Retinal pigment epithelial cell (primary cell): ENCODE measurements at places on chromosomes 4 and X.
A peak's percentile ranks its signal among the peaks of the same experiment; 100 is the strongest.

- DNase-seq: no peak
Observed at GRCh38 chr4:4867375-4868039, 8.0 kb downstream of the MSX1 start.

GRCh38 chr4:68430337-68430736 lies 16.9 kb upstream of the TMPRSS11E start:
- DNase-seq: no peak

DNA sequence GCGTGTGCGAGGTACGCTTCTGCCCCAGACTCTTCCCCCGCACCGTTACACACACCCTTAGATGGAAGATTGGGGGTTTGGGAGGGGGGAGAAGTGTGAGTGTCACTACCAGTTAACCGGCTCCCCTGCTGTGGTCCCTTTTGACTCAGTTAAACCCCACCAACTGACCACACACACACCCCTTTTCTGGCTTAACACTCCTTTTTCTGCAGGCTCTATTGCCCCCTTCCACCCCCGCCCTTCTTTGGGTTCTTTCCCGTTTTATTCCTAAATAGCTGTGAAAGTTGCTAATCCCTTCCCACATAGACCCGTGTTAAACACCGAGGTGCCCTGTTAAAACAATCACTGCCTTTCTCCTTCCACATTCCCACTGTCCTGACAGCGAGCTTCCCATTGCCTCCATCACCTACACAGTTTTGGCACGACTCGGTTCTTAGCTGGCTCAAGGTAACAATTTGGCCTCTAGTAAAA lies 3.7 kb upstream of the NR3C2 start:
- no peak for DNase-seq

- no peak for DNase-seq
Observed at GRCh38 chrX:48924270-48924669, 5.4 kb upstream of the PIM2 start.

- DNase-seq: no peak
Observed at GRCh38 chrX:152465132-152465531, 14.0 kb upstream of the GABRA3 start.

GRCh38 chr4:130035391-130035790 lies 939.4 kb downstream of the C4orf33 start:
- no peak for DNase-seq

DNA sequence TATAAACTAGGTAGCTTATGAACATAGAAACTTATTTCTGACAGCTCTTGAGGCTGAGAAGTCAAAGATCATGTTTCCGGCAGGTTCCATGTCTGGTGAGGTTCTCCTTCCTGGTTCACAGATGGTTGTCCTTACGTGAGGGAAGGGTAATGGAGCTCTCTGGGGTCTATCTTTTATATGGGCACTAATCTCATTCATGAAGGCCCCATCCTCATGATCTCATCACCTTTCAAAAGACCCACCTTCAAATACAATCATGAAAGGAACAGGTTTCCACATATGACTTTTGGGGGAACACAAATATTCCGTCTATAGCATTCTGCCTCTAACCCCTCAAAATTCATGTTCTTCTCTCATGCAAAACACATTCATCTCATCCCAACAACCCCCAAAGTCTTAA lies 264.7 kb downstream of the PTTG2 start:
- no peak for DNase-seq

DNA sequence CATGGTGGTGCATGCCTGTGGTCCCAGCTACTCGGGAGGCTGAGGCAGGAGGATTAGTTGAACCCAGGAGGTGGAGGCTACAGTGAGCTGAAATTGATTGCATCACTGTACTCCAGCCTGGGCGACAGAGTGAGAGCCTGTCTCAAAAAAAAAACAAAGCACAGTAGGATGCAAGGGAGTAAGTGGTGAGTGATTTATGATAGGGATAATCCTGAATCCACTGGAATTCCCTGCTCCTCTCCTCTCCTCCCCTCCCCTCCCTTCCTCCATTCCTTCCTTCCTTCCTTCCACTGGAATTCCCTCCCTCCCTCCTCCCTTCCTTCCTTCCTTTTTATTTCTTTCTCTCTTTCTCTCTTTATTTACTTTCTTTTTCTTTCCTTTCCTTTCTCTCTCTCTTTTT lies 40.9 kb upstream of the NKRF start:
- no peak for DNase-seq

- DNase-seq: no peak
Observed at GRCh38 chr4:2069161-2069971, 10.2 kb downstream of the NAT8L start.

GRCh38 chrX:87517571-87518141 lies at the start of gene KLHL4:
Gene KLHL4, plus strand, starts transcription at chrX:87517802. Its CDS starts 92 bp downstream, at chrX:87517894.
- no peak for DNase-seq

DNA sequence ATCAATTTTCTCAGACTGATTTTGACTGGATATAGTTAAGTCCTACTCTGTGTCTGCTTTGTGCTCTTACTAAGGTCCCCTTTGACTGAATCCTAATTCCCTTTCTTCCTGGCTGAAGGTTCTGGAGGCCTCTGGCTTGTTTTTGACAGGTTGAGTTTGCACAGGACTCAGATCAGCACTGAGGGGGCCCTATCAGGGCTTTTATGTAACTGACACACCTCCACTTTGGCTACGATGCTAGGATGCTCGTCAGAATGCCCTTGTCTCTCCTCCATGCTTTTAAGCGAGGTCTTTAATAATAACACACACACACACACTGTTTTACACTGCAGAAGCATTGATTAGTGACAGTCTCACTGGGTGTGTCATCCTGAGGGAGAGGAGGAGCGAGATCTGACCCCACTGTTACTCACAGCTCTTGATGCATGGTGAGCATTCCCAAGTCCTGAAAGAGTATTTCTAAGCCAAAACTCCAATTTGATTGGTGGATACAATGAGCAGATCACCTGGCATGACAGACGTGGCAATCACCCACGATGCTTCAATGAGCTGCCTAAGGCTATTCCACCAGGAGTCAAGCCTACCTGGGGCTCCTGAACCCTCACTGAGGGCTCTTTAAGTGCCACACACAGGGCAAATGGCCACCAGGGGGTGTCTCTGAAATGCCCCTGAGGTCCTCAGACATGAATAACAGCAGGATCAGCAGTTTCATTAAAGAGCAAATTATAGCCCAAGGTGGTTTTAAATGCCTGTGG lies 130.4 kb upstream of the CPEB2 start:
- DNase-seq: no peak

GRCh38 chr4:5636766-5637670 lies 71.3 kb downstream of the EVC2 start:
- DNase-seq: no peak

GRCh38 chrX:1450361-1451161 lies 2.1 kb downstream of the ASMTL start:
- no peak for DNase-seq

GRCh38 chrX:9759337-9759736 lies 6.3 kb downstream of the GPR143 start:
- DNase-seq: no peak

DNA sequence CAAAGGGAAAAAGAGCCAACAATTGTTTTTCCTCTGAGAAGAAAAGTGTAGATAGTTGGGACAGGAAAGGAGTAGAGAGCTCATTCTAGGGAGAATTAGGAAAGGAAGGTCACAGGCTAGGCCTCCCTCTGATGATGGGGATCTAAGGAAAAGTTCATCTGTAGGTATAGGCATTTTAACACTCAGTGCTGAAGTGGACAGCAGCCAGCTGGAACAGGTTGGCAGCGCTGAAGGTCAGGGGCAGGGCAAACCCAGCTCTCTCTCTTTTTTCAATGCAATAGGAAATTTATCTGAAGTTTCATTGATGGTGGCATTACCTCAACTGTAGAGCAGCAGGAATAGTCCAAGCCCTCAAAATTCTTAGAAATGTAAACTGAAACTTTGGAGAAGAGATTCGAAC lies 98.5 kb upstream of the ETNPPL start:
- no peak for DNase-seq

- no peak for DNase-seq
Observed at GRCh38 chrX:127057891-127058619, 238.5 kb downstream of the PRR32 start.

DNA sequence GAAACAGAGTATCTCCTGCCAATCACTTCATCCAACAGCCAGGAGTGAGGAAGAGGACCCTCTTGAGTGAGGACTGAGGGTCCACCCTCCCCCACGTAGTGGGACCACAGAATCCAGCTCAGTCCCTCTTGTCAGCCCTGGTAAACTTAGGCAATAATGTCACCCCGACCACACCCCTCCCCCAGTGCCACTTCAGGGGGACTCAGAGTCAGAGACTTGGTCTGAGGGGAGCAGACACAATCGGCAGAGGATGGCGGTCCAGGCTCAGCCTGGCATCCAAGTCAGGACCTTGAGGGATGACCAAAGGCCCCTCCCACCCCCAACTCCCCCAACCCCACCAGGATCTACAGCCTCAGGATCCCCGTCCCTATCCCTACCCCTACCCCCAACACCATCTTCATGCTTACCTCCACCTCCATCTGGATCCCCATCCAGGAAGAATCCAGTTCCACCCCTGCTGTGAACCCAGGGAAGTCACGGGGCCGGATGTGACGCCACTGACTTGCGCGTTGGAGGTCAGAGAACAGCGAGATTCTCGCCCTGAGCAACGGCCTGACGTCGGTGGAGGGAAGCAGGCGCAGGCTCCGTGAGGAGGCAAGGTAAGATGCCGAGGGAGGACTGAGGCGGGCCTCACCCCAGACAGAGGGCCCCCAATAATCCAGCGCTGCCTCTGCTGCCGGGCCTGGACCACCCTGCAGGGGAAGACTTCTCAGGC lies at the start of the genes CSAG1 and MAGEA12:
CSAG1 (minus strand) TSS at position 461 of the 715 bp plus-strand sequence. CDS start 1,261 bp downstream, outside the sequence.
MAGEA12 (plus strand) TSS at position 497 of the 715 bp plus-strand sequence. CDS start 2,405 bp downstream, outside the sequence.
- no peak for DNase-seq

DNA sequence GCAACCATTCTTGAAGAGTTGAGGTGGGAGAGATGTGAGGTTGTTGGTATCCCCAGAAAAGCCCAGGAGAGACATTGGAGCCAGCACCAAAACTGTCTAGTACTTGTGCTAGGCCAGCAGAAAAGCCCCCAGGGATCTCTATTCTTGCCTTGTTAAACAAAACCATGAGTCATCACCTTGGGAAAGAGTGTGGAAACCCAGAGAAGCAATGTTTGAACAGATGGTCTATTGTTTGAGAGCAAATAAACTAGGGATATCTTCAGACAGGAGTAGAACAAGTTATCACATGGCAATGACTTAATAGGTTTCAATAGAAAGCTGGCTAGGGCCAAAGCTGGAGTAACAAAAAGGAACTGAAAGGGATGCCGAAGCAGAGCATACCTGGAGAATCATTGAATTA lies 195.7 kb upstream of the CASK start:
- DNase-seq: peak; percentile 51

DNA sequence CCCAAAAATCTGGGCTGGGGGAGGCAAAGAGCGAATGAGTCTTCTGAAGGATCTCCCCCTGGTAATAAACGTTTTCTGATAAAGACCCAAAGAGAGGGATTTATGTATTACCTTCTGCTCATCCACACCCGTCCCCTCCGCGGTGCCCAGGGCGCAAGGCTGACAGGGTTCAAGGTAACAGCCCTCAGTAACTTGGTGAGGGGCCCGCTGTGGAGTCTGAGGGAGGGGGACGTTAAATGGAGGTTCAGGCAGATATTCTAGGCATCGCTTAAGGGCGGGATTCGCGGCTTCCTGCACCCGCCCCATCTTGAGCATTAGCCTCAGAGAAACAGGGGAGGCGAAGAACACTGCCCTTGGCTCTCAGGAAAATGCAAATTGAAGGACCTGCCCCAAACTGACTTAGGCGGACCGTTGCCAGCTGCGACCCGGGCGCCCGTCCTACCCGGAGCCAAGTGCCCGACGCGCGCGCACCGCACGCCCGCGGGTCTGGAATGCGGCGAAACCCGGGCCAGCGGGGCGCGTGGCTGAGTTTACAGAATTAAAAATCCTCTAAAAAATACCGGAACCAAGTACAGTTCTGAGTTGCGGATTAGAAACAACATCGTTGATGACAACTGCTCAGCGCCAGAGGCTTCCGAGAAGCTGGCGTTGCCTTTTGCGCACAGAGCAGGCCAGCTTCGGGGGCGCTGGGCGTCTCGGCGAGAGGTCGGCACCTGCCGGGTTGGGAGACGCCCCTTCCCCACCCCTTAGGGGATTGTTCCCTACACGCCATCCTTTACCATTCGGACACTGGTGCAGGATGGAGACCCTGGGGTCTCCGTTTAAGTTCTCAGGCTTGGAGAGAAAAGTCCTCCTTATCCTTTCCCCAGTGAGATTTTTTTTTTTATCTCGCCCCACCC lies 2.8 kb downstream of the HELT start:
- no peak for DNase-seq

DNA sequence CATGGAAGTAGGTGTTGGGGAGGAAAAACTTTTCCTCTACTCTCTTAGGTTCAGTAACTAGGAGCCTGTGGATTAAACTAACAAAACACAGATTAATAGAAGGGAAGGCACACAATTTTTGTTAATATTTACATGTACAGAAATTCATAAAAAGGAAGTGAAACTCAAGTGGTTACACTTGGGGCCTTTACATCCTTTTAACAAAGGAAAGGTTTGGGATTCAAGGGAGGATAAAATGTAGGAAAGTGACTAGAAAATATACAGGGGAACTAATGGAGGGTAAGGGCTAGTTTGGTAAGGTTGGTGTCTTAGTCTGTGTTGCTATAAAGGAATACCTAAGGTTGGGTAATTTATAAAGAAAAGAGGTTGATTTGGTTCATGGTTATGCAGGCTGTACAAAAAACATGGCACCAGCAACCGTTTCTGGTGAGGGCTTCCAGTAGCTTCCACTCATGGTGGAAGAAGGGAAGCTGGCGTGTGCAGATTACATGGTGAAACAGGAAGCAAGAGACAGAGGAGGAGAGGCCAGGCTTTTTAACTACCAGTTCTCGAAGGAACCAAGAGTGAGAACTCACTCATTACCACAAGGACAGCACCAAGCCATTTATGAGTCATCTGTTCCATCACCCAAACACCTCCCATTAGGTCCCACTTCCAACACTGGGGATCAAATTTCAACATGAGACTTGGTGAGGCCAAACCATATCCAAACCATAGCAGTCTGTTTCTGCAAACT lies 124.4 kb downstream of the CHRDL1 start:
- no peak for DNase-seq

DNA sequence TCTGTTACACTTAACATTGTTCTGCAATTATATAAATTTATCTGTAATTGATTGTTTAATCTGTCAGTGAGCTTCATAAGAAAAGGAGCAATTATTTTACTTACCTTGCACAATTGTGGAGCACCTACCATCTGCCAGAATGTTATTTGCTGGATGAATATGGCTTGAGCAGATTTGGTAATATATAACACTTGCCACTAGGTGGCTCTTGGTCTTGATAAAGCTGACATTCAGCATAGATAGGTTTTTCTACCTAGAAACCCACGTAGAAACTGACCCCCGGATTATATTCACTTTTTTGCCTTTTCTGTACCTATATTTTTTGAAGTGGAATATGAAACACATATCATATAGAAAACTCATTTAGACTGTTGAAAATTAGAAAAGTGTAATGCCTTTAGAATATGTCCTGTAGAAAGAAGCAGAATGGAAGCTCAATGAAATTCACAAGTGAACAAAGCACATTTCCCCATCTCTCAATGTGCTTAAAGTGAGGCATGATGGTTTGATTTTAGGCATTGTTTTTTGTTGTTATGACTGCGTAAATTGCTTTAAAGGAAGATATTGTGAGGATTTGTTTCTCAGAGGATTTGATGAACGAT lies 9.5 kb downstream of the RBPJ start:
- DNase-seq: peak; percentile 14

DNA sequence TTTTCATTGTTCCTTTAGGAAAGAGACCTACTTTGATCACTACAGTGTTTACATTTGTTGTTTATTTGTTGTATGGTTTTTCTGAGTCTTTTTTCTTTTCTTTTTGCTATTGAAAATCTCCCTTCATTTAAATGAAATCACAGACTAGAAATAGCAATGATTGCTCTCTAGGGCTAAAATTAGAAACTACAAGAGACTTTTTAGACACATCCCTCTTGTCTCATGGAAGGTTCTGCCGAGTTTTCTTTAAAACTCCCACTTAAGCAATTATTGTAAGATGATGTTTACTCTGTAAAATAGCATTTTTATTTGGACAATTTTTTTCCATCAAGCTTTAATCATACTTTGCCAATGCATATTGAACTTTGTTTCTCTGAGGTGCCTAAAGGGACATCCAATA lies 136.6 kb downstream of the PALLD start:
- no peak for DNase-seq
